ENCODE measurements at places on chromosomes 5 and 9. TPM values are rescaled to one million over a fixed set of nuclear protein-coding genes. Genes with fewer than 3 reads are reported as not detected.

DNA sequence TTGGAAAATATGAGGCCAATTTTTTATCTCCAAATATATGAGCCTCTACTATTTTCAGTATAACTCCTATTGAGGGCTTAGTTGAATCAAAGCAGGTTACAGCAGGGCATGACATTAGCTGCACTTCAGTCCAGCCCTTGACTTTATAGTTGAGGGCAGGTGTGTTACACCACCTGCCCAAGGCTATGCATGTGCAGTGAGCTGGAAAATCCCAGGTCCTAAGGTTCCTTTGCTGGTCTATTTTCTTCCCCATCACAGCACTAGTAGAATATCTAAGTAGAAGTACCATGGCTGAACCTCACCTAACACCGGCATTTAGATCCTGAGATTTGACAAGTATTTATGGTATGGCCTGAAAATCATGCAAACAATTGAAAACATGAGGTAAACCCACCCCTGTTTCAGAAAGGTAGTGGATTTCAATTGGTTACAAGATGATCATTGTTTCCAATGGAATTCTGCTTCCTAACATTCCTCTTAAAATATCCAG lies 201.1 kb downstream of the SEMA5A start:
- no peaks in the 10 kb centered on the region for H3K36me3 ChIP-seq
- no peak overlapping the region for H3K4me3 ChIP-seq
- H3K4me1 ChIP-seq: no peaks in the 10 kb centered on the region
- no peak for DNase-seq
- H3K27me3 ChIP-seq: no peaks in the 10 kb centered on the region

DNA sequence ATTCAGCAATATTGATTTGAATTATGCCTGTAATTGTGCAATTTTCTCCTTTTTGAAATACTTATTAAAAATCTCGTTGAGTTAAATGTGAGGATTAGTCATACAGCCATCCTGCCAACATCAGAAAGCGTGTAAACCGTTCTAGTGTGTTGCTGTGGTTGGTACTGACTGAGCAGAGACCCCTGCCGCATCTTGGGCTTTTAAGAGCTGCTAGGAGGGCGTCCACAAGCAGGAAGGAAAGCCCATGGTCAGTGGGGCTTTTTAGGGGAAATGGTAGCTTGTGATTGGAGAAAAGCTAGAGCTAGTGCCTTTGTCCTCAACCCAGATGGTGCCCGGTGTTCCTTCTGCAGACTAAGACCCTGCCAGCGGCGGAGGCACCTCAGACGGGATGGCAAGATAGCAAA lies 1.3 kb downstream of the SDHA start:
- H3K4me1 ChIP-seq: no peaks in the 10 kb centered on the region
- H3K27ac ChIP-seq: peak overlapping the region; percentile 87
- H3K4me3 ChIP-seq: peak overlapping the region; percentile 94
- H3K27me3 ChIP-seq: no peaks in the 10 kb centered on the region
- peak; percentile 29 for DNase-seq
- peaks cover 3% of the 10 kb centered on the region for H3K36me3 ChIP-seq

TRPM6 gene
- total RNA-seq: 15.1 TPM

DNA sequence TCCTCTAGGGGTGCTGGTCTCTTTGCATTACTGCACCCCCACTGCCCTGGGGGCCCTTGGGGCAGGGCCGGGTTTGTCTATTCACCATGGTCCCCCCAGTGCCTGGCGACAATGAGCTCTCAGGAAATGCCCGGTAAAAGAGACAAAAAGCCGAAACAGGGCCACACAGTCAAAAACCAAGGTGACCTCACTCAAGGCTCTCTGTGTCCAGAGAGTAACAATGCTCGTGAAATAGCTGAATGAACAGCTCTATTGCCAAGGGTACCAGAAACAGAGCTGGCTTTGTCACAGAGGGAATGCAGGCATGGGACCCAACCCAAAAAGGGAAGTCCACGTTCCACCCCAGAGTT lies 16.0 kb downstream of the SH3PXD2B start:
- H3K4me1 ChIP-seq: peaks cover 3% of the 10 kb centered on the region
- no peaks in the 10 kb centered on the region for H3K27me3 ChIP-seq
- H3K4me3 ChIP-seq: no peak overlapping the region
- no peak overlapping the region for H3K27ac ChIP-seq
- H3K36me3 ChIP-seq: no peaks in the 10 kb centered on the region

DNA sequence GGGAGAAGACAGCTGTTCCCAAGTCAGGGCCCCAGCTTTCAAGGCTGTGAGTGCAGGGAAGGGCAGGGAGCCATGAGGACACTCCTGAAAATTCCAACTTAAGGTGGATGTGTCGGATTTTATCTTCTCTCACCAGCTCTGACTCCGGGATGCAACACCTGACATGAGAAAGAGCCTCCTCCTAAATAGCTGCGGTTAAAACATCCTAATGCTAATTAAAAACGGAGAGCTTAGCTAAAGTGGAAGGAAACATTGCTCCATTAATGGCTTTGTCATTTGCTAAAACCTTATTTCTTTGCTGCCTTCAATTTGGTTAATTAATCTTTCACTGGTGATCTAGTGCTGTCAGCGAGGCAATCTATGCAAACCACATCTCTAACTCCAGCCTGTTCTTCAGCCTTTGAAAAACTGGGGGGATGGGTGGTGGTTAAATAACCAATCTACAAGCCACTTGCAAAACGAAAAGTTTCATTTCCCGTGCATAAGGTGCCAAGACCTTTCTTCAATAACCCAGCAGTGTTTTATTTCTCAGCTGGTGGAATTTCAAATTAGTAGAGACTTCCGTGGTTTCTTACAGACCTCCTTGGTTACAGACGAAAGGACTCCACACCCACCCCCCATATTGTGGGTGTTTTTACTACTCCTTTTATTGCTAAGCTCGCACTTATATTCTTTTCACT lies 379.6 kb downstream of the MLLT3 start:
- no peaks in the 10 kb centered on the region for H3K36me3 ChIP-seq
- DNase-seq: no peak
- H3K27me3 ChIP-seq: no peaks in the 10 kb centered on the region
- no peak overlapping the region for H3K4me3 ChIP-seq
